ENCODE measurements at places on chromosomes 1 and 21.

- DNase-seq: no peak
These were observed 427.4 kb upstream of the NCAM2 start for GRCh38 chr21:20570824-20571232.

DNA sequence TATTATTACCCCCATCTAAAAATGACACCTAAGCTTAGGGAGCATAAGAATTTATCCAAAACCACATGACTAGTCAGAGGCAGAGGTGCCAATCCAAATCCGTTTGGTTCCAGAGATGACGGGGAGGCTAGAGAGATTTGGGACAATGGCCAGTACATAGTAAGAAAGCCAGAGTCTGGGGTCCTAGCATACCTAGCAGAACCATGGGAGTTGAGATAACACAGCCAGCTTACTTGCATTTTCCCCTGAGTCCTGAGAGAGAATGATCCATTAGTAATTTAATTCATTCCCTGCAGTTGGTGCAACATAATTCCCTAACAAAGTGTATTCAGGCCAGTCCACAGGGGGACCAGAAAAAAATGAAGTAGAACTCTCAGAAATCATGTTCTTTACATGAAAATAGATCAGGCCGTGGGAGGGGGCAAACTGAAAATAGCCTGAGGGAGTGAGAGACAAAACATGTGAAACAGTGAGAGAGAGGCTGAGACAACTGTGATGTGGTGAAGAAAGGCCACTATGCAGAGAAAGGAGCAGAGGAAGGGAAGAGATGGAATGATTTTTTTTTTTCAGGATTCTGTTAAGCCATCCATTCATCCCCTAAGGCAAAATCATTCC is 243.3 kb downstream of the BRINP2 start:
- DNase-seq: no peak

DNA sequence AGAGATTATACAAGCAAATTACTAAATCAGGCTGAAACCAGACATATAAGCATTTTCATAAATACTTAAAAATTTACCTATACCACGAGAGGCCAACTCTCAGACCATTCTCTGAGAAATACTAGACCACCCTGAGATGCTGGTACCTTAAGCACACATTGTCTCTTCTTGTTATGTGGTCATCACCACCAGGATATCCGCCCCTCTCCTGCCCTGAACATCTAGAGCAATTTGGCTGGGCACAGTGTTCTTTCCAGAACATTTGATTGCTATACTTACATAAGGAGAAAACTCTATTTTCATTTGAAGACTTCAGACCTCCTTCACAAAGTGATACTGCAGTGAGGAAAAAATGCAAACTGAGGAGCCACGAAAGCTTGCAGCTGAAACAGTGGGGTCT is 36.2 kb upstream of the DUSP10 start:
- DNase-seq: no peak

DNA sequence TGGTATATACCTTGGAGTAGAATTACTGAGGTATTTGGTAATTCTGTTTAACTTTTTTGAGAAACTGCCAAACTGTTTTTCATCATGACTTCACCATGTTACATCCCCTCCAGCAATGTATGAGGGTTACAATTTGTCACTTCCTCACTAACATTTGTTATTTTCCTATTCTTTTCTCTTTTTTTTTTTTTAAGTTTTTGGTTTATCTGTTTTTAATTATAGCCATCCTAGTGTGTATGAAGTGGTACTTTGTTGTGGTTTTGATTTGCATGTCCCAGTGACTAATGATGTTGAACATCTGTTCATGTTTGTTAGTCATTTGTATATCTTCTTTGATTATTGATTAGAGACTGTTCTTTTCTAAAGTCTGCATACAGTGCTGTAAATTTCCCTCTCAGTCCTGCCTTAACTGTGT is 147.3 kb downstream of the HS2ST1 start:
- DNase-seq: peak; percentile 6

DNA sequence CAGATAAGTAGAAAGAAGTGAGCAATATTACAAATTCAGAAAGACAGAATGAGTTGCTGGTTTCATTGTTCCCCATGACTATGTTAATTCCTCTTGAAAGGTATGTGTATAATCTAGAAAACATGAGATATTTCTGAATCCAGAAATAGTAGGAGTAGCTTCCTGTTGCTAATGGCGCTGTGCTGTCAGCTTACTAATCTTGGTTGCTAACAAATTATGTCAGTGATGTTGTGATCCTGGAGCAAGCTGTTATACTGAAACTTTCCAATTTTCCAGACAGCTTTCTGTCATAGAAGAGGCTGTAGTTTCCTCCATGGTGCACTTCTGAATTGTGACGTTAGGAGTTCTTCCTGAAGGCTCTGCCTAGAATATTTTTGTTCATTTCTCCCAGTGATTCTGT is 372.3 kb downstream of the USP25 start:
- DNase-seq: no peak

DNA sequence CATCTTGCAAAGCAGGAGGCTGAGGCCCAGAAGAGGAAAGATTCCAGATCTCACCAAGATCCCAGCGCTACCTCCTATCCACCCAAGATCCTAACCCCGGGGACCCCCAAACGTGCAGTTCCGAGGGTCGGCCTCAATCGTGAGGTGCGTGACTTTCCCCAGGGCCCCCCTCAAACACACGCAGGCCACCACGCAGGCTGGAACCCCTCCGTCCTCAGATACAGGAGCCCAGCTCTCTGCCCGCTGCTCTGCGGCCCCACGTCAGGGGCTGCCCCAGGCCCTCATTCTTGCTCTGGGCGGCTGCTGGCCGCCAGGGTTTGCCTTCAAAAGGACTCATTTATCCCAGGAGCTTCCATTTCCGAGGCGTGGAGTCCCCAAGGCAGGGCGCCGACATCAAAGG is 39.9 kb downstream of the KRTAP10-1 start:
- no peak for DNase-seq

- DNase-seq: no peak
These were observed 40.2 kb upstream of the SOX13 start for GRCh38 chr1:204032642-204033235.

DNA sequence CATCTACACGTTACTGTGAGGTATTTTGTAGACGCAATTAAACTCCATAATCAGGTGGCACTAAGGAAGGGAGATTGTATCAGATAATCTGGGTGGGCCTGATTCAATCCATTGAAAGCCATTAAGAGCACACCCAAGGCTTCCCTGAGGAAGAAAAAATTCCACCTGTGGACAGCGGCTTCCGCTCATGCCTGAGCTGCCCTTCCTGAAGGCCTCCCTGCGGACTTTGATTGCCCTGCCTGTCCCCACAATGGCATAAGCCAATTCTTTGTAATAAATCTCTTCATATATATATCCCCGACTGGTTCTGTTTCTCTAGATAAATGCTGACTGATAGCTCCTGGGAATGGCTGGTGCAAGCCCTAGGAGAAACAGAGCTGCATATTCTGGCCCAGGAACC is 138.3 kb downstream of the TGFBR3 start:
- DNase-seq: no peak

- no peak for DNase-seq
These were observed 61.8 kb downstream of the RUNX3 start for GRCh38 chr1:24868016-24868875.

DNA sequence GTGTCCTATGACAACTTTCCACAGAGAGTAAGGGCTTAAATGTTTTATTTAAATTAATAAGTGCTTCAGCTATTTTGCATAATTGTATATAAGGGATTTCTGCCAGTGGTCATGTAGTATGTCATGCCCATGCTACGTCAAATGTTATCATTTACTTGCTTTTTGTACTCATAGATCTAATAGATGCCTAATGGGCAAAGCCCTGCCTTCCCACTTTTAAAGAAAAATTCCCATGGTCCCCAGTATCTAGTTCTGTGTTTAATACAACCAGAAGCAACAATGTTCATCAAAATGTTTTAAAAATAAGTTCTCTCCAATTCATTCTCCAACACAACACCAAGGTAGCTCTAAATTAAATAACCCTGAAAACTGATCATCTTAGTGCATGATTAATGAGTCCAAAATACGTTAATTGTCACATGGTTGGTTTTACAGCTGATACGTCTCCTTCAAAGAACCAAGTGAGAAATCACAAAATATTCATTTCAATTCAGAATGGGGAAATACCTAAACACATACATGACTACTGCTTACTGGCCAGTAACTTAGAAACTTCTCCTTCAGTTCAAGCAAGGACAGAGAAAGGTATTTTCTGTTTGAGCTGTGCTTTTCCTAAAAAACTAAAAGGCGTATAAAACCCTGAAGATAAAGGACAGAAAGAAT is 49.1 kb upstream of the SDC3 start:
- DNase-seq: no peak

DNA sequence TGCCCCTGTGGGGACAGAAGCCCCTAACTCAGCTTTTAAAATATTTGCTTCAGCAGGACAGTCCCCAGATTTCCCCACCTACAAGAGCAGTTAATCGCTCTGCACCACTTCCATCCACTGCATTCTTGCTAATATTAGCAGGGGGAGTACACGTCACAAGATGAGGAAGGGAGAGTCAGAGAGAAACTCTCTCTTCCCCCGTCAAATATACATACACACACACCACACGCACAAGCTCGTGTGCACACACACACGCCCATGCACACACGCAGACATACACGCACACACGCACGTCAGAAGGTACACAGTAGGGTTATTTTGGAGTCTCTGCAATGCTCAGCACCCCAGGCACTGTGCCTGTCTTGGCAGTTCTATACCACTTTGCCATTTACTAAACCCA is 2.1 kb downstream of the CLCA1 start:
- no peak for DNase-seq

- DNase-seq: no peak
These were observed 24.1 kb upstream of the LBR start for GRCh38 chr1:225451840-225452515.

GRCh38 chr21:29520171-29520570 is 221.4 kb downstream of the BACH1 start:
- no peak for DNase-seq

- no peak for DNase-seq
These were observed 1.1 kb upstream of the KNCN start for GRCh38 chr1:46552357-46553237.

DNA sequence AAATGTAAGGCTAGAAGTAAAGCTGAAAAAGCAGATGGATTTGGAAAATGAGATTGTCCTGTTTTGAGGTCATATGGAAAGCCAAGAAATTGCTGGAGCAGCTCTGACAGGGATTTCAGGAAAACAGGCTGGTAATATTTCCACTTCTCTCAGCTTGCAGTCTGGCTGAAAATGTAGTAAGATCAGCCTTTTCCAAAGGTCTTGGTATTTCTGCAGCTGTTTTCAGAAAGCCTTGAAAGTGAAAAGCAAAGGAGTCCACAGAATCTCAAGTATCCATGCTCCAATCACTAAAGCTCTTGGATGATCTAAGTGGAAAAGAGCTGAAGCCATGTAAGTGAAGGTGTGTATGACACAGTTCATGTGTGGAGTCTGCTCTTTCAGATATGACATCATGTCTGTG is 41.6 kb upstream of the APOBEC4 start:
- no peak for DNase-seq

GRCh38 chr1:208207388-208208131 is 36.6 kb downstream of the PLXNA2 start:
- DNase-seq: peak; percentile 50

DNA sequence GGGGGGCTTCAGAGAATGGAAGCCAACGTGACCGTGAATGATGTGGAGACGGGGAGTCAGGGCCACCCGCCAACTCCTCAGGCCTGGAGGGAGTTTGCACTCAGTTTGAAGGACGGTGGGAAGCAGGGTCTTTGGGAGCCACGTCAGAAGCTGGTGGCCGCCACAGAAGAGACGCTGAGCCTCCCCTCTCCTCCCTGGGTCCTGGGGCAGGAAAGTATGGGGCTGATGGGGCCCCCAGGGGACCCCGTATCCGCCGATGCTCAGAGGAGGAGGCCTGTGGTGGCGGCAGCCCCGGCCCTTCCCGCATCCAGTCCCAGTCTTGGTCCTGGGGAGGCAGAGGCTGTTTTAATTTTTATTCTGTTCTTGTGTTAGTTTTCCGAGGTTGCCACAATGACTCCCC is 188.6 kb upstream of the C1orf174 start:
- DNase-seq: no peak

- no peak for DNase-seq
These were observed 134.7 kb upstream of the CD34 start for GRCh38 chr1:208045463-208046260.

GRCh38 chr1:158145173-158145719 is 35.4 kb upstream of the CD1D start:
- peak; percentile 51 for DNase-seq

Data from fibroblast of the conjunctiva (primary cell).